ENCODE measurements at places on chromosomes 11 and 22. TPM values are rescaled to one million over a fixed set of nuclear protein-coding genes. Genes with fewer than 3 reads are reported as not detected.

SCUBE2 gene
- total RNA-seq = 3.0 TPM

- ATAC-seq = no peak
Measured at GRCh38 chr11:62204430-62204829, 4.0 kb upstream of the SCGB2A1 start.

DNA sequence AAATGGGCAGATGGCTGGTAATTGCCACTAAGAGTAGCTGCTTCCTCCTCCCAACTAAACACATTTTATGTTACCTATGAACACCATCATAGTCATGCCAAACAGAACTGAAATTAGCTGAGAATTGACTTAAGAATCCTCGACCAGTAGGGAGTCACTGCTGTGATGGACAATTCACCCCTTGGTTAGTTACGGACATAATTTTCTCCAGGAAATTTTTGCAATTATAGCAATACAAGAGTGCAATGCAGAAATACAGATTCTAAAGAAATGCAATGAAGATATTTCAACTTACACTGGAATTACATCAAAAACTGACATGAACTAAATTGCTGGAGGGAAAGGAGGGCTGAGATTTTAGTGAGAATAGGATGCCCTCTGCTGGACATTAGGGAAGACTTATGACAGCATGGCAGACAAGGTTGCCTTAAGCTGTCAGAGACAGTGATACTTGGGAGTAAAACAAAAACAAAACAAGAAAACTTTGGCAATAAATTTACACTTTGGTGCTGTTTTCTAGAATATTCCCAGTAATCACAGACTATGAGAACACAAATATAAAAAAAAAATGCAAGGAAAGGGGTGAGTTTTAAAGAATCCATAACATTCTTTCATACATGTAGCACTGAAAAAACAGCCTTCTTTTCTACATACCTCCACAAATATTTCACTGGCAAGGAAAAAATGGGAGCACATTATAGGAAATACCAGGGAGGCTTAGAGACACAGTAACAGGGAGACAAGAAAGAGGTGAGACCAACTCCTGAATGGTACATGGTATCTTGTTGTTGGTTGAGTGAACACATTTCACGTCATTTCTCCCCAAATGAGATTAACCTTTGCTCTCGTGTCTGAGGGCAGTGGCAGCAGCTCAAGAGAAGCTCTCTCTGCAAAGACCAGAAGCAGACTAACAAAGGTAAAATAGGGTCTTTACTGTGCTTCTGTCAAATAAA, 11.2 kb upstream of the PPP2R1B start:
- ATAC-seq = peak; percentile 79

GRCh38 chr11:122139595-122139866, 23.5 kb upstream of the BLID start:
- no peak for ATAC-seq

GRCh38 chr11:65790902-65791650, 4.2 kb downstream of the OVOL1 start:
- no peak for ATAC-seq

DNA sequence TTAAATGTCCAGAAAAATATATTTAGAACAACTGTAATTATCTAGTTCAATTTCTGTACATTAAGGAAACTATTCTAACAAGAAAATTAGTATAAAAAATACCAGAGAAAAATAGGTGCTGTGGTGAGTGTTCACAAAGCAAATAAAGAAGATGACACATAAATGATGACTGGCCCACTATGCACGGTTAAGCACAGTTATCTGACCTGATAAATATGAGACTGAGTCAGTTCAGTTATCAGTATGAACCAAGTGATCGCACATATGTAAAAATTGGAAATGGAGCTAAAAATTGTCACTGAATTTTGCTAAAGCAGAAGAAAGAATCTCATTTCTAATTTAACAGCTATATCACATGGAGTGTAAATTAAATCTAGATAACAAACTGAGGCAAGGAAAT, 18.8 kb upstream of the MAML2 start:
- ATAC-seq = no peak

DNA sequence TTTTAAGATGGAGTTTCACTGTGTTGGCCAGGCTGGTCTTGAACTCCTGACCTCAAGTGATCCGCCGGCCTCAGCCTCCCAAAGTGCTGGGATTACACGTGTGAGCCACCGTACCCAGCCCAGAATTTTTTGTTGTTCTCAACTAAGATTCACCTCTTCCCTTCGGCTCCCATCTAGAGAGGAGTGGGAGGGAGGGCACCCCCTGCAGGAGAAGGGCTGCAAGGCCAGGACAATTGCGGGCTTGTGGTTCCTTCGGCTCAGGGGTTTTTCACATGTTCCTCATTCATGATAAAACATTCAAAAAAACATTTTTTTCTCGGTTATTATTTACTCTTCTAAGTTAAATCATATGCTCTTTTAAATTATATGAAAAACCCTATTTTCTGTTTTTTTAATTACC, 201.1 kb upstream of the LRRC4C start:
- ATAC-seq = no peak

Data from esophagus mucosa (tissue), 1 donor.